ENCODE measurements at places on chromosomes 6 and 20. TPM values are rescaled to one million over a fixed set of nuclear protein-coding genes. Genes with fewer than 3 reads are reported as not detected.

GRCh38 chr6:7004581-7005297, 103.0 kb upstream of the RREB1 start:
- DNase-seq: no peak

GRCh38 chr6:109166673-109167072, 71.4 kb downstream of the CEP57L1 start:
- no peak for DNase-seq

GRCh38 chr20:37394543-37395409, 48.8 kb downstream of the SRC start:
- DNase-seq: no peak

- no peak for DNase-seq
These were observed 26.4 kb downstream of the GDAP1L1 start for GRCh38 chr20:44273231-44274215.

DNA sequence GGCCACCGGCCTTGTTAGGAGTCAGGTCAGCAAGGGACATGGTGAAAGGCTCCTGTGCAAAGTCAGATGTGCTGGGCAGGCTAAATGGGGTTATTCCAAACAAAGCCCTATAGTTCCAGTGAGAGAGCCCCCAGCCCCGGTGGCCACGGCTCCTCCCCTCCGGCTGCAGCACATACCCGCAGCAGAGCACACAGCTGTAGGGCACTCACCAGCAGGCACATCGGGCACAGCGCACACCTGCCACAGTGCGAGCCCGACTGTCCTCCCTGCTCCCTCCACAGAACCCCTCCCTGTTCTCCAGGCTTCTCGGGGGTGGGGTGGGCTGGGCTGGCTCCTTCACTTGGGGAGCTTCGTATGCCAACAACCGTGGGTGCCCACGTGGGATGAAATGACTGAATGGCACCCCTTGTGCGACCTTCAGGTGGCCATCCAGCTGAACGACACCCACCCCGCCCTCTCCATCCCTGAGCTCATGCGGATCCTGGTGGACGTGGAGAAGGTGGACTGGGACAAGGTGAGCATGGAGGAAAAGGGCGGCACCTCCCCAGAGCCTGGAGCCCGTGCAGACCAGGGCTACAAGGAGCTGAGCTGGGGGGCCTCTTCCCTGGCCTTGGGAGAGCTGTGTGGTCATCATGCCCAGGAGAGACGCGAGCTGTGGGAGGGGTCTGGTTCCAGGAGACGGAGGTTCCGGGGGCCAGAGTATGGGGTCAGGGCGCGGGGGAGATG, 30.9 kb downstream of the PYGB start:
- no peak for DNase-seq

DNA sequence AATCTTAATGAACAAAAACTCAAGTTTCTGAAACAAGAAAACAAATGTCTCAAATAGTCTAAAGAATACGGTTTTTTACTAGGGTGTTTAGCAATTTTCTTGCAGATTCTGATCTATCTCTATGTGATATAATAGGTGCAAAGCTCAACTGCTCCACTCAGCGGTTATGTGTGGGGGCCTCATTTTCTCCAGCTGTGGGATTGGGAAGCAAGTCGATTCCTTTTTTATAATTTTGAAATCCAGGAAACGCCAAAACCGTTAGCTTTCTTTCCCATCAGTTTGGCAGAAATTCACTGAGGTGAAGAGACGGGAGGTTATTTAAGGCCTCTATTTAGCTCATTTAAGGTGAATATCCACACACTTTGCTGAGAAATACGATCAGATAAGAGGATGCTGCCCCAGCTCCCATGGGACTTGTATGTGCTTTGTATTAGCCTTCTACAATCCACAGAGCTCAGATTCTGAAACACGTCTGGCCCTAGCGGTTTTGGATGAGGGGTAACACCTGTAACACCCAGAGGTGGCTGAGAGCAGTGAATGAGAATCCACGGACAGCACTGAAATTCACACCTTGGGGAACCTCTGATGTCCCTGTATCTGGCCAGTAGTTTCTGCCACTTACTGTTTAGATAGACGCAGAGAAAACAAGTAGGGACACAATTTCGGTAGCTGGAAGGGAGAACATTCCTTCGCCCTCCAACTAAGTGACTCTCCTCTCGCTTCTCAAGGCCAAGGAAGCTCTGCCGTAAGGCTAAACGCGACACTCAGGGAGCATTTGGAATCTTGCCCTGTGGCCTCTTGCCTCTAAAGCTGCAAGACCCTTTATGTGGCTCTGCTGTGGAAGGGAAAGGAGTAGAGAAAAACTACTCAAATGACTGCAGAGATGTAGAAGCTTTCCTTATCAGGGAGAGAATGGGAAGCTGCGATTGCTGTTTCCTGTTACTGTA, 6.5 kb upstream of the BCAS4 start:
- DNase-seq: peak; percentile 81

DNA sequence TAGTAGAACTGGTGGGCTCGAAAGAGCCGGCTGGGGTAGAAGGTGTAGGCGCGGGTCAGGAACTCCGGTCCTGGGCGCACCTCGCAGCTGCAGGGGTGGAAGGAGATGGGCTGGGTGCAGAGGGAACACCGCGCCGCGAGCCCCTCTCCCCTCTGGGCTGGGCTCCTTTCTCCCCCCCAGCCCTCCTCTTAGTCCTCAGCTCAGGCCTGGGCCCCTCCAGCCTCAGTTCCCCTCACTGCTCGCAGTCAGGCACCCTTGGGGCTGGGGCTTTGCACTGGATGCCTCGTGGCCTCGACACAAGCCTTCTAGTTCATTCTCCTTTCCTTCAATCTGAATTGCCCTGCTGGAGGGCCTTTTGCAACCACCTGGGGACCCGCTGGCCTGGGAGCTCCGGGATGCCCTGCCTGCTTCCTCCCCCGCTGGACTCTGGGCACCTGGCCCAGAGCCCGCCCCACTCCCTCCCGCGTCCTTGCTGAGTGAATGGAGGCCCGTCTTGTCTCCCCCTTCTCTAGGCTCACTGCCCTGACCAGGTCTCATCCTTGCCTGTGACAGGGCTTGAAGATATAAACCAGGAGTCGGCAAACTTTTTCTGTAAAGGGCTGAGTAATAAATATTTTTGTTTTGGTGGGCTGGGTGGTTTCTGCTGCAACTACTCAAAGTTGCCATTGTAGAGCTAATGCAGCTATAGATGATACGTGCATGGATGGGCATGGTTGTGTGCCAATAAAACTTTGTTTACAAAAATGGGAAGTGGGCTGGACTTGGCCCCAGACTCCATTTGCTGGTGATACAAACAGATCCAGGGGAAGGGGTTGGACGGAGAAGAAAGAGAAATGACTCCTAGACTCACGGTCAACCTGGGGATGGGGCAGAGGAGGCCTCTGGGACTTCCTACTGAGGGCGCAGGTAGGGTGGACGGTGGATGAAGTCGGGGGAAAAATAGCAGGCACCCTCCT, 47.3 kb downstream of the APCDD1L start:
- DNase-seq: no peak

DNA sequence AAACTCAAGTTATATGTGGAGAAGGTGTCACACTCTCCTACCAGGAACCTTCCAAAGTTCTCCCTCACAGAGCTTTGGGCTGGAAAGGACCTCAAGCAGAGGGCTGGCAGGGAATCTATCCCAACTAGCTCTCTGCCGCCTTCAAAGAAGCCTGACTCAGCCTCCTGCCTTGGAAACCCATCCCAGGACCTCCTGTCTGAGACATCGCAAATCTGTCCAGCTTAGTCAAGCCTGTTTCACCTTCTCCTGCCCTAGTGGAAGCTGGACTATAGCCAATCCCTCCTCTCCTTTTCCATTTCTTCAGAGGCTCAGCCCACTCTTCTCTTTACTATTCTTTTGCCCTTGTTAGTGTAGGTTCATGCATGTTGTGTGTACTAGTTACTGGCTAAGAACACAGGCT, 48.2 kb upstream of the FOXP4 start:
- peak; percentile 41 for DNase-seq

DNA sequence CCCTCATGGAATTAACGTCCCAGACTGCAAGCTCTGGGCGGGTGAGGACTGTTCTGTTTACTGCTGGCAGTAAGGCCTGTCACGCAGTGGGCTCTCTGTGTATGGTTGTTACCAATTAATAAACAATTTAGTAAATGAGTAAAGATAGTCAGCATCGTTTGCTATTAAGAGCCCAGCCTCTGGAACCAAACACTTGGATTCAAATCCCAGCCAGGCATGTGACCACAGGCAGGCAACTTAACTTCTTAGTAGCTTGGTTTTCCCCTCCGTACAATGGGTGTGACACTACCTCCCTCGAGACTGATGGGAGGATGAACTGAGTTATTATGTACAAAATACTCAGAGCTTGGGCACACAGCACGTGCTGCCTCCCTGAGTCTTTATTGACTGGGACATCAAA, 137.7 kb upstream of the ARMC2 start:
- DNase-seq: no peak

DNA sequence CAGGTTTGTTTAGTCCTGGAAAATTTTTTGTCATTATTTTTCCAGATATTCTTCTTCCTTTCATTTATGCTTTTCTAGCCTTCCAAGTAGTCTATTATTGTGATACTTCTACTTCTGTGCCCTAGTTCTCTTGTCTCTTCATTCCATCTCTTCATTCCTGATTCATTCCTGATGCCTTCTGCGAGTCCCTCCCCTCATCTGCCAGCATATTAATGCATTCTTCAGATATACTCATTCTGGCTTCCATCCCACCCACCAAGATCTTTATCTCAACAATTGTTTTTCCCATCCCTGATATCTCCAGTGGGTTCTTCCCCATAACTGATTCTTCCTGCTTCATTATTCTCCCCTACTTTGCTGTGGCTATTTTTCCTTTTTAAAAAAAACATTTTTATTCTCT, 35.2 kb downstream of the ALDH5A1 start:
- no peak for DNase-seq

- DNase-seq: peak; percentile 93
These were observed at the start of gene CEBPB for GRCh38 chr20:50190251-50191064. CEBPB (plus strand) TSS chr20:50190830; CDS start chr20:50191034, 204 bp downstream.

DNA sequence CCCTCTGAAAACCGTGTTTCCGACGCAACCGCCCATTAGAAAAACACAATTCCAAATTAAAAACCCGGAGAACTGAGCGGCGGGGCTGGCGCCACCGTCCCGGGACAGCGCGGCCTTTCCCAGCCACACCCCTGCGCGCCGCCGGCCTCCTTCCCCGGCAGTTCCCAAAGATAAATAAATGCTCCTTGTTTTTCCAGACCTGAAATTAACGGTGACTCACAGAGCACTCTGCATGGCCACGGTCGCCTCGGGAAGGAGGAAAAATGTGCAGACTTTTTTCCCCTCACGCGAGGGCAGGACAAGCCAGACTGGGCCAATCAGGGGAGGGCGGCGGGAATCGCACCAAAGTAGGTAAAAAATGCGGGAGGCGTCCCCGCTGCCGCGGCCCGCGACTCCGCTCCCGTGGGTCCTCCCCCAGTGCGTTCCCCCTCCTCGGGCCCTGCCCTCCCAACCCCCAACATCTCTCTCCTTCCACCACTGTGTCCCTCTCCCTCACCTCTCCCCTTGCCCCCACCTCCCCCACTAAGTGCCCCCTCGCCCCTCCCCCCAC, 828 bp upstream of the DSTN start:
- peak; percentile 100 for DNase-seq

DNA sequence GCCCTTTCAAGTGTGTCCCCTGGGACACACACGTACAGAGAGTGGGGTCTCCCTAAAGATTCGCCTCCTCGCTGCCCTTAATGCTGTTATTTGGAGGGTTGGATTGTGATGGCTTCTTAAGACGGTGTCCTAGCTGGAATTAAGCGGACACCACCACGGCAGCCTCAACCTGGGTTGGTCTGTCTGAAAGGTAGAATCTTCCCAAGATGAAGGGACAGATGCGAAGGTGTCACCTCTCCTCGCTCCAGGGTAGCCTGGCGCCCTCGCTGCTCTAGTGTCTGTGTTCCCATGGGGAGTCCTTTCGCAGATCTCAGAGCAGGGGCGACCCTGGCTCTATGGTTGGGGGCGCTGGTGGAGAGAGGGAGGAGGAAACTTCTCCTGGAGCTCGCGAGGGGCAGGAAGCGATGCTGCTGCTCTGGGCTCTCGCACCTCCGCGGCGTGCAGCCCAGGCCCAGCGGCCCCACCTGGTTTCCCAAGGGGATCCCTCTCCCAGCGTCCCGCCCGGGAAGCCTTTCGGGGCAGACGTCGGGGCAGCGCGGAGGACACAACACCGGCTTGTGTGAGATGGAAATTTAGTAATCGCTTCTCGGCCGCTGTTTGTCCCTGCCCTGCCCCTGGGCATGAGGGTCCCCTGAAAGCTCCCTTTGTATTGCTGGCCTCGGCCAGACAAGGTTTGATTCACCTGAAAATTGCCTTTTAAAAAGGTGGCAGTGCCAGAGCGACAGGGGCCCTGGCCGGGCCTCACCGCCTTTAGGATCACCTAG, 1.7 kb downstream of the RSPO3 start:
- DNase-seq: no peak

- DNase-seq: peak; percentile 2
These were observed 1.3 kb downstream of the SIRPB1 start for GRCh38 chr20:1618479-1618878.

GRCh38 chr20:37500311-37500710, 20.7 kb upstream of the NNAT start:
- no peak for DNase-seq

GRCh38 chr20:58173930-58174707, 54.3 kb downstream of the ANKRD60 start:
- DNase-seq: no peak

DNA sequence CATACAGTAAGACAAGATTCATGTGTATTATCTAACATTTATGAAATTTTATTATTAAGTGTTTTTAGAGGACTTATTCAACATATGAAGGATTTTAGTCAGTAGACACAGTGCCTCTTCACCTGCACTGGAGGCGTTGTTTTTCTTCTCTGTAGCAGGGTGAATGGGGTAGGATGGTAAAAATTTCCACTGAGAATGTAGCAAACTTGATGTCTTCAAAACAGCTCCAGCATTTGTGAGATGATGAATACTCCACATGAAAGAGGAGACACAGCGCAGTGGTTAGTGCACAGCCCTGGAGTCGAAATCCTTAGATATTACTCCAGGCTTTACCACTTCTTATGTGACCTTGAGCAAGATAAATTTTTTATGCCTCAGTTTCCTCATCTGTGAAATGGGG, 110.5 kb upstream of the AHI1 start:
- DNase-seq: no peak

DNA sequence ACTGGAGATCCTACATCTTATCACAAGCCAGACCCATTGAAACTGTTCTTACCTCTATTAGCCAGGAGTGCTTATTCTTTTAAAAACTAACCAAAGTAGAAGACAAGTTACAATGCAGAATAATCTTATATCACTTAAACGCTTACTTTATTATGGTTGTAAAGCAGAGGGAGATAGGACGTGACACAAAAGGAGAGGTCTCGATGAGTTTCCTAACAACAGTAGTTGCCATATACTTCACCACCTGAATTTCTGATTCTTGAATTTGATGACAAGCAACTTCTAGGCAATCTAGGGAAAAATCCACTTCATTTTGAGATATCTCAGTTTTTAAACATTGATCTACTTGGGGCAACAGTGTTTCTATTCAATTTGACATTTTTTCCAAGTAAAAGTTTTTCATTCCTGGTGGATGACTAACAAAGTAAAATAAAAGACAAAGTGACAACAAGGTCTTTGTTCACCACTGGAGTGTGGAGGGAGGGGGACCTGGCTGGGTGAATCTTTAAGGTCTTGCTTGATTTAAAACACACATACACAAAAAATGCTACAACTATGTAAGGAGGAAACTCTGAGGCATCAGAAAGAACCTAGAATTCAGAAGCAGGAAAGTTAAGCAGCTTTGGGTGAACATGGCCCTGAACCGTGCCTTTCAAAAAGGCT, 110.9 kb downstream of the SMLR1 start:
- DNase-seq: peak; percentile 65

The FOXF2 gene
- total RNA-seq: 2.0 TPM

The RFX6 gene
- total RNA-seq: not detected

The PCK1 gene
- total RNA-seq: not detected

The HLA-DPA1 gene
- total RNA-seq: 4.4 TPM

The PNPLA1 gene
- not detected for total RNA-seq

The RNF182 gene
- 17.0 TPM for total RNA-seq

The VSX1 gene
- total RNA-seq: 2.8 TPM

The CAPN11 gene
- total RNA-seq: not detected

The CRYBG1 gene
- 74.4 TPM for total RNA-seq

The MOG gene
- total RNA-seq: not detected
